Renal cortex interstitium (tissue), 15 donors: ENCODE measurements at places on chromosomes 1 and 21.

GRCh38 chr1:119004129-119004527 lies 16.0 kb upstream of the TBX15 start:
- no peak for DNase-seq

- DNase-seq = no peak
Measured at GRCh38 chr1:246155923-246156322, 351.2 kb downstream of the SMYD3 start.

GRCh38 chr1:11806307-11806936 lies 431 bp downstream of the CLCN6 start:
- no peak for DNase-seq

- DNase-seq = no peak
Measured at GRCh38 chr1:24949331-24949881, 19.3 kb upstream of the RUNX3 start.

DNA sequence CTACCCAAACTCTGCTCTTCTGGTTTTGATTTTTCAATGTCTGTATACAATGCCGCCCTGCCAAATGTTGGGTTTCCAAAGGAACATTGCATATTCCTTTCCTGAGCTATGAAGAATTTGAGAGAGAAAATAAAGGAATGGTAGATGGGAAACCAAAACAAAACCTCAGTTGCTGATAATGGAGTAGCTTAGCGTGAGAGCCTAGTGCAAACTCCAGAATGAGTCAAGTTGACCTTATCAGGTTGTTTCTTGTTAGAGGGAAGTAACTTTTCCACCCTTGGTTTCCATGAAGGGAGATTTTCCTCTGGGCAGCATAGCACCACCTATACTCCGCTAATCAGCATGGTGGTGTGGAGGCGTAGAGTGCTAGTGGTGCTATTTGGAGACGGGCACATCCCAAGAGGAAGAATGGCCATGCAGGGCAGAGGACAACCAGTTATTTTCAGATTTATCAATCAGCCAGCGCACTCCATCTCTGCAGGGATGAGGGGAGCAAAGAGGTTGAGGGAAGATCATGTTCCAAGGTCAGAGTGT lies 51.6 kb downstream of the BACH1 start:
- no peak for DNase-seq

- DNase-seq = peak; percentile 61
Measured at GRCh38 chr1:158087320-158087927, 93.3 kb upstream of the CD1D start.

GRCh38 chr21:27418346-27418745 lies 451.5 kb upstream of the ADAMTS5 start:
- DNase-seq = no peak

- no peak for DNase-seq
Measured at GRCh38 chr1:185969028-185969427, 234.8 kb downstream of the HMCN1 start.

DNA sequence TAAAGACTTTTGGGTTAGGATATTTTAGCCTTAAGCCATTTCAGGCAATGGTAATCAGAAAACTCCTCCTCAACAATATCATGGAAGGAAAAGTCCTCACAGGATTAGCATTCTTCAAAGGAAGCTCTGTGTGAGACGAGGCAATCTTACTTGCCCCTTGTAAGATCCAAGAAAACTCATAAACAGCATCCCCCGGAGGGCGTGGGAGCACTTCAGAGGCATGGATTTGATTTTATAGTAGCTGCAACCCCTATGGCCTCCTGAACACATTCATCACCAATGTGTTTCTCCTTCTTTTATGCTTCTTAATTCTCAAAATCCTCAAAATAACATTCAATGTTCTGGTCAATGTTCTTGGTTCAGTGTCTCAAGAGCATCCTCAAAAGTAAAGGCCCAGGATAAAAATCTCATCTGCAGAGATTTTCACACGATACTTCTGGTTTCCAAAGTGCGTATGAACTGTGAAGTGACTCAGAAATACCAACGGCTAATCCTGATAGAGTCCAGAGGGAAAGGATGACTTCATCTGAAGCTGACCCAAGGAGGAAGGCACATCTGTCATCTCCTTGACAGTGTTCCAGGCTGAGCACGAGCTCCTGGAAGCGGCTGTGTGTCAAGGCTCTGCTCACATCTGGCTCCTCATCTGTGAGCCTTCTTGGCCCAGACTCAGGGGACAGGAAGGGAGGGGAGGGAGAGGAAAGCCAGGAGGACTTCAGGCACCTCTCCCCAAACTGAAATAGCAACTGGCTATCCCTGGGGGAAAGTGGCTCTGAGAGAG lies 49.3 kb upstream of the PSEN2 start:
- DNase-seq = peak; percentile 79

DNA sequence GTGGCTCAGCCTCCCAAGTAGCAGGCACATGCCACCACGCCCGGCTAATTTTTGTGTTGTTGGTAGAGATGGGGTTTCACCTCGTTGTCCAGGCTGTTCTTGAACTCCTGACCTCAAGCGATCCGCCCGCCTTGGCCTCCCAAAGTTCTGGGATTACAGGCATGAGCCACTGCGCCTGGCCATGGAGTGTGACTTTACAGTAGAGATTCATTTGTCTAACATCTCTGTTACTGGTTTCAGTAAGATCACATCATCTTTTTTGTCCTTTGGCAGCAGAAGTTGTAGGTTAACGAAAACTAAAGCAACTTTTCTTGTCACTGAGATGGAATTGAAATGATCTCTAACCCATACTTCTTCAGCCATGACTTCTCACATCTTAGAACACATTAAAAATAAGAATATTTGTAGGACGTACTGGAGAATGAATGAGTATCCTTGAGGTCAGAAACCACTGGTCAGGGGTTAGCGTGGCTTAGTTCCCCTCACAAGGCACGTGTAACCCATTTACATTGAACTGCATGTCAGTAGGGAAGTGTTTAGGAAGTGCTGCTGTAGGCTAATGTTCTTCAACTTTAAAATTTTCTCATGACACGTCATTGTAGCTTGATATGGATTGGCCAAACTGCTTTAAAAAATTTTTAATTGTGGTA lies 75.9 kb downstream of the CAMTA1 start:
- no peak for DNase-seq

GRCh38 chr1:66480162-66480561 lies 53.8 kb upstream of the SGIP1 start:
- no peak for DNase-seq

DNA sequence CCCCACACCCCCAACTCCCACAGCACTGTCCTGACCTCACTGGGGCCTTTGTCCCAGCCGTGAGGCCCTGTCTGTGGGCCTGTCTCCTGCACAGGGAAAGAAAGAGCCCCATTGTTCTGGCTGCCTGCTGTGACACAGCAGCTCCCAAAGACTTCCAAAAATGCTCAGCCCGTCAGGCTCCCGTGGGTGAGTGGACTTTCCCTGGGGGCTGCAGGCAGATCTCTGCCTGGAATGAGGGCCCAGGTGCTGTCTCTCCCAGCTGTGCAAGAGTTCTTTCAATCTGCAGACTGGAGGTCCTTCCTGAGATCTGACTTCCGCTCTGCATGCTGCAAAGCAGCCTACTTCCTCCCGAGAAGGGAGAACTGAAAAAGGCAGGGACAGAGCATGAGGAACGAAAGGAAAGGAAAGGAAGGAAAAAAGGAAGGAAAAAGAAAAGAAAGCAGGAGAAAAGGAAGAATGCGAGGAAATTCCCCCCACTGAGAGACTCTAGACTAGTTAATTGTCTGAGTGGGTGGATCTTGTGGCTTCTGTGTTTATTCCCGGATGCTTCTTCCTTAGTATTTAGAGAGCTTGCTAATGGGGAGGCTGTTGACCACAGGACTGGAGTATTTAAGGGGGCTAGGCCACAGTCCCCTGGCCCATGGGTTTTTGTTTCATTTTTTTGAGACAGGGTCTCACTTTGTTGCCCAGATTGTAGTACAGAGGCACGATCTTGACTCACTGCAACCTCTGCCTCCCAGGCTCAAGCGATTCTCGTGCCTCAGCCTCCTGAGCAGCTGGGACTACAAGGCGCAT lies 15.0 kb downstream of the NES start:
- no peak for DNase-seq

DNA sequence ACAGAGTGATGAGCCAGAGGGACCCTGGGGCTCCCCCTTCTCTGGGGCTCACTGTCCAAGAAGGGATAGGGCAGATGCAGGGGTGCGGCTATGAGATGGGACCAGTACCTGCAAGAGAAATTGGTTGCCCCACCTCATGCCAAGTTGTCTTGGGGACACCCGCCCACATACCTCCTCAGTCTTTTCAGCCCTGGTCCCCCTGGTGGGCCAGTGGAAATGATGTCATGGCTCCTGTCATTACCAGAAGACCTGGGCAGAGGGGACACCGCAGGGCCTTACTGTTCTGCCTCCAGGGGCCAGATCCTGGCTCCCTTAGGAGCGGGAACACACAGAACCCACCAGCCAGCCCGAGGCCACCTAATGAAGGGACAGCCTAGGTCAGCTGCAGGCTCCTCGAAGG lies 63.2 kb downstream of the CDK18 start:
- DNase-seq = no peak

DNA sequence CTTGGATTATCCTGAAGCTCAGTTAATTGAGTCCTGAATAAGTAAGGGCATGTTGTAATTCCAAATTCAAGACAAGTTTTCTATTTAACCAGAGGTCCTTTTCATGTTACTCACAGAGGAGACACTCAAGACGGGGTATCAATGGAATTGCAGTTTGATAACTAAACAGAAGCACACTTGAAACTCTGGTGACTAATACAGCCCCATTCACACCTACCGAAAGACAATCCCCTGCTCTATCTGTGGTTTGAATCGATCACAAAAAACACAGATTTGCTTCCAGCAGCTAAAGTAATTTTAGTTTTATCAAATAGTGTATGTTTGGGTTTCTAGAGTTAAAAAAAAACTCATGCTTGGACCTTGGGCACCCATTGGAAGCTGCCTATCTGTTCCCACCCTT lies 60.4 kb downstream of the TEX35 start:
- DNase-seq = no peak

- no peak for DNase-seq
Measured at GRCh38 chr1:41020109-41020576, 1.4 kb downstream of the SLFNL1 start.

DNA sequence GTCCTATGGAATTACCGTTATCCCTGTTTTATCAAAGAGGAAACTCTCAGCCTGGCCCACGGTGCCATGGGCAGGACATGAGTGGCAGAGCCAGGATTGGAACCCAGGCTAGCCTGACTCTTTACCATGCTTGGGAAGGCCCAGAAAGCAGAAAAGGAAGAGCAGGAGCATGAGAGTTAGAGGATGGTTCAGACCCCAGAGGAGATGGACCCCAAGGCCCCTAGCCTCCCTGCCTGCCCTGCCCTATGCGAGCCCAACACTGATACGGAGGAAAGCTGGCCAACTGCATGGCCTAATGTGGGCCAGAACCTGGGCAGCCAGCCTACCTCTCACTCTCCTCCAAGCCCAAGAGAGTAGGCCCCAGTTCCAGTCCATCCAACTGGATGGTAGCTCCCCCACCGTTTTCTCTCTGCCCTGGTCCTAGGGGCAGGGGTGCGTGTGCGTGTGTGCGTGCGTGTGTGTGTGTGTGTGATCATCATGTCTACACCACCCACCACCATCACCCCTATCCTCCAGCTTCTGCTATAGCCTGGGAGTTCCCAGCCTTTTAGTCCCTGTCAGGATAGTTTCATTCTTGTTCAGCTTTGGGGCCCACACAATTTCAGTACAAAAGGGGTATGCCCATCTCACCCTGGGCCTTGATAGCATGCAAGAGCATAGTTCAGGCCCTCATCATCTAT lies 15.4 kb upstream of the MEX3A start:
- DNase-seq = no peak

DNA sequence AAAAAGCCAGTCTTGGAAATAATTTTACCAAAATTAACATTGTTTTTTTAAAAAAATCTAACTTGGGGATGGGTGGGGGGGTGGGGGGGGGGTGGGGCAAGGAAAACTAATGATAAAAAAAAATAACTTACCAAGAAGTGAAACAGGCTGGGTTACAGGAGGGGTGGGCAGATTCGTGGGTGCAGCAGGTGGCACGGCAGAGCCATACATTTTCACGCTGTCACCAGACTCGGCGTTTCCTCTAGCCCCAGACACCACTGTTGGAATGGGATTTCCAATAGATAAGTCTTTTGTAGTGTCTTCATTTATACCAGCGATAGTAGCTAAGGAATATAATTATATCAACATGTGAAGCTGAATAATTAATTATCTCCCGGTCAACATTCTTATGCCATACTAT lies 25.4 kb downstream of the SOD1 start:
- no peak for DNase-seq

DNA sequence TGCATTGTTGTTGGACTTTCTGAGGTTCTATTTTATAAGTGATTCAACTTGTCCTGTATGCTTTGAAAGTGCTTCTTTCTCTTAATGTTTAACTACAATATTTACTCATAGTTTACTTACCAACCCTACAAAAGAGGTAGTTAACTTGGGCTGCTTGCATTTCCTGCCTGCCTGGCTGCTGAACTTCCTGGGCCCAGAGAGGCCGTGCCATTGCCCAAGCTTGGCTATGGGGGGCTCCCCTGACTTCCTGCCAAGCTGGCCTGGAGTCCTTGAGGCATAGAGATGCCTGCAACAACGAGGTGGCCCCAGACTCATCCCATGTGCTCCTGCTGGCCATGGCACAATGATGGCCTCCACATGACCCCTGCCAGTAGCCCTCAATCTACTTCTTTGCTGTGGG lies 361.6 kb upstream of the PLD5 start:
- DNase-seq = no peak

GRCh38 chr1:204041232-204041767 lies 31.6 kb upstream of the SOX13 start:
- DNase-seq = no peak

DNA sequence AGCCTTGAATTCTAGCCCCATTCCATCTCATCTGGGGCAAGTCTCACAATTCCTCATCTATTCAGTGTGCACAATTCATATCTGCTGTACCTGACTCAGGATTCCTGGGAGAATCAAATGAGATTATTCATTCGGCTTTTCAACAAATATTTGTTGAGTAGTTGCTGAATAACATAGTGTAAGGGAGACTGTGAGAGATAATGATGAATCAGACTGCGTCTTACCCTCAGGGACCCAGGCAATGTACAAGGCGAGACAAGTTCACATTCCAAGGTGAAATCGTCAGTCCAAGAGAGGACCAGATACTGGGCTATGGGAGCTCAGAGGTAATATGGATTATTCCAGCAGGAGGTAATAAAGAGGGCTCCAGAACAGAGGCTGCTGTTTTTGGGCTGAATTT lies 67.8 kb upstream of the SMYD2 start:
- DNase-seq = no peak

- DNase-seq = no peak
Measured at GRCh38 chr1:51953079-51953478, 37.4 kb downstream of the RAB3B start.

- no peak for DNase-seq
Measured at GRCh38 chr1:150146849-150147542, 2.7 kb upstream of the PLEKHO1 start.

- no peak for DNase-seq
Measured at GRCh38 chr1:203492748-203493130, 1.2 kb upstream of the OPTC start.

DNA sequence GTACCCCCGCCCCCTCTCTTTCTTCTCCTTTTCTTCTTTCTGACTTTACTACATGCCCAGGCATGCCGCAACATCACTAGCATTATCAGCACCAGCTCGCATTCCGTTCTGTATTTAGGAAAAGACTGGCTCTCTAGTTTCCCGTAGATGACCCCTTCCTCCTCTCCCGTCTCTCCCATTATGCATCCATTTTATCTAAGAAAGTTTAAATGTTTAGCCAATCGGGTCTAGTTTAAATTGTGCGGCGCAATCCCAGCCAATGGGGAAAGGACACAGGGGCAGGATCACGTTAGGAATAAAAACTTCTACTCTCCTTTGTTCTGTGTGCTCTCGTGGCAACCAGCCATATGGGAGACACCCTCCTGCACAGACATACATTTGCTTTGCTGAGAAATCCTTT lies 2.3 kb upstream of the KRTAP10-7 start:
- DNase-seq = no peak
